Panc1 (cell line): ENCODE measurements at places on chromosomes 6 and 20.

- no peak for DNase-seq
Observed at GRCh38 chr20:22575087-22575721, 9.2 kb downstream of the FOXA2 start.

GRCh38 chr6:140269591-140270165, 895.2 kb upstream of the CITED2 start:
- DNase-seq: no peak

DNA sequence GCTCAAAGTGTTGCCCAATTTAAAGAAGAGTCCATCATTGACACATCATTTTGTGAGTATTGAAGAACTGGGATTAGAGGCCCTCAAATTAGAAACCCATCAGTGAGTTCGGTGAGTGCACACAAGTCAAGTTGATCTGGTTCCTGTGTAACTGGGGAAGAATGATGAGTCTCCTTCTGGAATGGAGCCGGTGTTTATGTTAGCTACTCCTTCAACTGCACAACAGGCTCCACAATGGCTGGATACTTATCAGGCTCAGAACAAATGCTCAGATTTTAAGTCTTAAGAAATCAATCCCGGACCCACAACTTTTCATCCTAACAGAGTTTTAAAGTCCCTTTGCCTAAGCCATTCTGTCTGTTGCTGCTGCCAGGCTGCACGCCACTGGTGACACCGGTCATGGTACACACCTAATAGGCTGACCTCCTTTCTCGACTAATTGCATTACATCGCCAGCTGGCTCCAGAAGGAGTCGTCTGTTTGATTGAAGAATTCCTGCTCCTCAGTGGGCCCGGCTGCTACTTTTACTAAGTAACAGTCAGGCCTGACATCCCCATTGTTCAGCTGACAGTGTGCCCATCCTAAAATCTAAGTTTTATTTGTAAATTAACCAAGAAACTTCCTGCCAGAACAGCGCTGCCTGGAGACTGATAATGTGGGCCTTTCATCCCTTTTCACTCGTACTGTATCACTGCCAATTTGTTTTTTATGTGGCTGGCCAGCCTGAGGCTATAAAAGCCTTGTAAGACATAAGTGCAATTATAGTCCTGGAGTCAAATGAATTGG, 130.4 kb downstream of the INSM1 start:
- no peak for DNase-seq

GRCh38 chr6:85498596-85499258, 48.8 kb downstream of the NT5E start:
- no peak for DNase-seq

GRCh38 chr20:6590891-6591637, 176.4 kb upstream of the BMP2 start:
- no peak for DNase-seq
